ENCODE measurements at places on chromosomes 1 and 21. TPM values are rescaled to one million over a fixed set of nuclear protein-coding genes. Genes with fewer than 3 reads are reported as not detected.

- DNase-seq: no peak
- no peaks in the 10 kb centered on the region for H3K27me3 ChIP-seq
- no peak overlapping the region for H3K27ac ChIP-seq
- H3K4me3 ChIP-seq: no peak overlapping the region
- H3K4me1 ChIP-seq: peaks cover 20% of the 10 kb centered on the region
Observed at GRCh38 chr1:89657886-89658285, 25.0 kb downstream of the LRRC8C start.

DNA sequence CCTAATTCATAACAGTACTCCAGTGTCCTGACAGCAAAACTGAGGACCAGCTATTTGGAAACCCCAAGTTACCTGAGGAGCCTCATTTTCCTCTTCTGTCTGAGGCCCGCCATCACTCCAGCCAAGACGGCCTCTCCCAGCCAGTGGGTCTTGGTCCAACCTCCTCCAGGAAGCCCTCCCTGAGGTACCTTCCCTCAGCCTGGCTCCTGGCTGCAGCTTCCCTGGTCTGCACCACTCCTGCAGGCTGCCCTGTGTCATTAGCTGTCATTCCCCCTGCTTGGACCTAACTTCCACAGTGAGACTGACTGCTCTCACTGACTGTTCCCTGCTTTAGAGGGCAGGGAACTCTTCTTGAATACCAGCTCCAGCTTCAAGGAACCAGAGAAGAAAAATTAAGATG, 33.0 kb downstream of the BCAR3 start:
- peaks cover 4% of the 10 kb centered on the region for H3K4me1 ChIP-seq
- H3K27me3 ChIP-seq: no peaks in the 10 kb centered on the region
- no peaks in the 10 kb centered on the region for H3K36me3 ChIP-seq
- no peak overlapping the region for H3K27ac ChIP-seq
- DNase-seq: no peak

- no peak overlapping the region for H3K27ac ChIP-seq
- DNase-seq: no peak
- H3K4me3 ChIP-seq: no peak overlapping the region
- no peaks in the 10 kb centered on the region for H3K4me1 ChIP-seq
Observed at GRCh38 chr1:227234998-227235405, 83.3 kb downstream of the CDC42BPA start.

GRCh38 chr1:119647228-119647733, 785 bp downstream of the ZNF697 start:
- peak overlapping the region; percentile 61 for H3K4me3 ChIP-seq
- DNase-seq: peak; percentile 68
- H3K36me3 ChIP-seq: no peaks in the 10 kb centered on the region
- H3K4me1 ChIP-seq: peaks cover 21% of the 10 kb centered on the region
- peak overlapping the region; percentile 72 for H3K27ac ChIP-seq

C8A gene
- not detected for total RNA-seq

DENND2D gene
- total RNA-seq: 37.1 TPM
